Dermis lymphatic vessel endothelial cell (primary cell): ENCODE measurements at places on chromosomes 7 and 10. TPM values are rescaled to one million over a fixed set of nuclear protein-coding genes. Genes with fewer than 3 reads are reported as not detected.

The BTBD16 gene
- total RNA-seq = not detected in 2 replicates

The NPFFR1 gene
- total RNA-seq = not detected in 2 replicates

The PRSS37 gene
- not detected in 2 replicates for total RNA-seq

The HMX3 gene
- not detected in 2 replicates for total RNA-seq

The ANKRD2 gene
- 0.11 and 0.26 TPM in 2 replicates for total RNA-seq

The INSYN2A gene
- under 0.01 TPM in 1 of 2 replicates, not detected in the other for total RNA-seq

The MKX gene
- under 0.01 TPM in 2 replicates for total RNA-seq

The PROSER2 gene
- total RNA-seq = 4.0 and 8.0 TPM in 2 replicates

The NEUROD6 gene
- total RNA-seq = not detected in 2 replicates
